ENCODE measurements at places on chromosomes 11 and 22.

DNA sequence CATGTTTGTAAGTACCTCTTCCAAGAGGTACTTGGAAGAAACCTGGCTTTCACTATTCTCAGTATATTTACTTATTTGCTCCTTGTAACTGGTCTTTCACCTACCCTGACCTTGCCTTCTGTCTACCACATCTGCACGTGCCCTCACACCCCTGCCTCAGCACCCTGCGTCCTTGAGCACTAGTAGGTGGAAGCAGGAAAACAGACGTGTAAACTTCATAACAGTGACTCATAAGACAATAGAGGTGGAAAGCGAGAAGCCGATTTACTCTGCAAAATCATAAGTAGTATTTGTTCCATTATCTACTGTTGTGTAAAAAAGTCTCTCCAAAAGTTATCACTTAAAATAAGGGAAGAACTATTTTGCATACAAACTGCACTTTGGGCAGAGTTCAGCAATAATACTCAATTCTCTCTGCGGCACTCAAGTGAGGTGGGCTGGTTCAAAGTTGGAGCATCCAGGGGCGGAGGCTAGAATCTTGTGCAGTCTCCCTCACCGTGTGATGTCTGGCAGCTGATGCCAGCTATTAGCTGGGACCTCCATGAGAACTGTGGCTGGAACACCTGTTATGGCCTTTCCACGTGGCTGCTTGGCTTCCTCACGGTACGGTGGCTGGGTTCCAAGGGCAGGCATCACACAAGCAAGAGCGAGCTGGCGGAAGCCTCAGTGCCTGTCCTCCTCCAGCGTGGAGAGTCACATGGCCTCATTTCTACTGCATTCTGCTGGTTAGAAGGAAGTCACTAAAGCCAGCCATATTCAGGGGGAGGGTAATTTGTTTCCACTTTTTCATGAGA lies 30.4 kb downstream of the PACS1 start:
- no peak for DNase-seq

GRCh38 chr11:28383456-28383855 lies 275.3 kb downstream of the METTL15 start:
- no peak for DNase-seq

DNA sequence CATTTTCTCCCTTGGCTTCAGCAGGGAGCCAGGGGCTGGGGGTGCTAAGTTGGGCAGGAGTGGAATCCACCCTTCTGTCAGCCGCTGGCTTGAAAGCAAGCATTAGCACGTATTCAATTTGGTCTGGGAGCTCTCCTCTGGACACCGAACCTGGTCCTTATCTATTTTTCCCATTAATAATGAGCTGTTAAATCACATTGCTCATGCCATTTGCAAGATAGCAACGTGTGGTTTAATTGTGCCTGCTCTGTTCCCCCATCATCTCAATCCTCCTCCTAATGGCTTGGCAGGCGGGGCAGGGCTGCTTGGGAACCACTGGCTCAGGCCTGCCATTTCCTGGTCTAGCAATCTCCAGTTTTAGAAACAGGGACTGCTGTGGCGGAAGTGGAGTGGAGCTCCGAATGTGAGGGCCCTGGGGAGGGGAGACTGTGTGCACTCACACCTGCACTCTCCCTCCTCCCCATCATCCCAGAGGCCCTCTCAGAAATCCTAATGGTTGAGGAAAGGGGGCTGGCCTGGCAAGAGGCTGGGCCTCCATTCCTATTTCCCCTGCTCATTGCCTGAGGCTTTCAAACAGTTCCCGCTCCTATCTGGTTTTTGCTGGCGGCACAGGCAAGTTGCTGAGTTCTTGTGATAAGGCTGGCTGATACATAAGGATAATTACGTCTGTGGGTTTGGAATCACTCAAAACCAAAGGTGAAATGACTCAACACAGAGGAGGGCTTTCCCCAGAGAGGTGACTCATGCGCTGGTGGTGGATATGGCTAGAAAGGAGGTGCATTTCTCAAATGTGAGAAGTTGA lies 201.2 kb upstream of the E2F8 start:
- no peak for DNase-seq

DNA sequence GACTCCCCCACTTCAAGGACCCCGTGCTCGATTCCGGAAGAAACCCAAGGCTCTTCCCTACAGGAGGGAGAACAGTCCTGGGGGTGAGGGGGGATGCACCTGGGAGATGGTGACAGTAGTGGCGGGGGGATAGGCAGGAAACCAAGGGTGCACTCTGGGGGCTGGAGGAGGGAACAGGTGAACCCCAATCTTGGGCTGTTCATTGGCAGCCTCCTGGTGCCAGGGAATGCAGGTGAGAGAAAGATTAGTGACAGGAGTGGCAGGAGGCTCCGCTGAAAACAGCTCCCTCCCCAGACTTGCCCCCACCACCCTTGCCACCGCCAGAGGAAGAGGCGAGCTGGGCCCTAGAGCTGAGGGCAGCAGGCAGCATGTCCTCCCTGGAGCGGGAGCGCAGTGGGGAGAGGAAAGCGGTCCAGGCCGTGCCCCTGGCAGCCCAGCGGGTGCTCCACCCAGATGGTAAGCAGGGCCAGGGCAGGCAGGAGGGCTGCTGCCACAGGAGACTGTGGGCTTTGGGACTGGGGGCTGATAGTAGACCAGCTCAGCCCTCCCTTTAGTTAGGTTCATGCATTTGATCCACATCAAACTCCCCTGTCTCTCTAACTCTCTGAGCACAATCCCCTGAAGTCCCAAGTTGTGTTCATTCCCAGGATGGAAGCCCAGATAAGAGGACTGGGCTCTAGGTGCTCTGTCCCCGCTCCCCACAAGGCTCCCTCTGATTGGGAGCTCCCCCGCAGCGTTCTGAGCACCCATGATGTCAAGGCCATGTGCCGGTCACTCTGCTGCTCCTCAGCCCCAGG lies 14.5 kb downstream of the ROBO3 start:
- no peak for DNase-seq

DNA sequence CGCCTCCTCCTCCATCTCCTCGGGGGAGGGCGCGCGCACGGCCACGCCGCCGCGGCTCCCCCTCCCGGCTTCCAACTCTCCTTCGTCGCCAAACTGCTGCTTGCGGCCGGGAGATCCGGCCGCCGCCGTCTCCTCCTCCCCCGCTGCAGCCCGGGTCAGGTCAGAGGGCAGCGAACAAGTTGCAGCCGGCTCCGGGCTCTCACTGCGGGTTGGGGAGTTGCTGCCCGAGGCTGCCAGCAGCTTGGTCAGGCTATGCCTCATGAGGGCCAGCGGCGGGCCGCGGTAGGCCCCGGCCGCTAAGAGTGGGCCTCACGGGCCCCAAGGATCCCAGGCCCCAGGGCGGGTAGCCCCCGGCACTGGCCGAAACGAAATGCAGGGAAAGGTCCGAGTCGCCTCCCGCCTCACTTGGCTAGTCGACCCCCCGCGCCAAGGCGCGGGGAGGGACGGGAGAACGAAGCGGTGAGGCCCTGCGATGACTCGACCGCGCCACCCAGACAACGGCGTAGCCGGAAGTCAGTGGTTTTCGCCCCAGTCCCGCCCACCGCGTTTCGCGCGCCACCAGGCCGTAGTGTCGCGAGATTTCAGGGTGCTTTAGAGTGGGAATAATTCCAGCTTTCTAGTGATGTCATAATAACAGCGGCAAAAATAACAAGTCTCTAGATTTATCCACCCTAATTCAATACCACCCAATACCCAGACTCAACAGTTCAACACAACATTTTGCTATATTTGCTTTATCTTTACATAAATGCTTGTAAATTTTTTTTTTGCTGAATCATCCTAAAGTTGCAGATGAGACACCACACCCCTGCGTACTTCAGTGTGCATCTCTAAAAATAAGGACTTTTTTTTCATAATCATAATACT lies at the start of gene CREBZF:
Gene CREBZF (minus strand): TSS at position 515 of the 867 bp plus-strand sequence. CDS start 254 bp downstream, at position 261.
- peak; percentile 94 for DNase-seq

- DNase-seq = no peak
Observed at GRCh38 chr11:73365352-73366264, 10.6 kb upstream of the RELT start.

- DNase-seq = no peak
Observed at GRCh38 chr11:17102462-17102861, 25.0 kb upstream of the RPS13 start.

GRCh38 chr11:117572129-117572528 lies 224.9 kb downstream of the DSCAML1 start:
- no peak for DNase-seq

DNA sequence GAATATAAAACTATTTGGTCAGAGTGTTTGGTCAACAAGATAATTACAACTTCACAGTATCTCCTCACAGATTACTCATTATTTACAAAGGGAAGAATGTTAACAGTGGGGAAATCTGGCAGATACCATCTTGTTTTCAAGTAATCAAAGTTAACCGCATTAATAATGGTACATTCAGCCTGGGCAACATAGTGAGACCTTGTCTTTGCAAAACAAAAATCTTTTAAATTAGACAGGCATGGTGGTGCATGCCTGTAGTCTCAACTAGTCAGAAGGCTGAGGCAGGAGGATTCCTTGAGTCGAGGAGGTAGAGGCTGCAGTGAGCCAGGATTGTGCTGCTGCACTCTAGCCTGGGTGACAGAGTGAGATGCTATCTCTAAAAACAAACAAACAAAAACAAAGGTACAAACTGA lies 78.5 kb downstream of the ACER3 start:
- DNase-seq = no peak

DNA sequence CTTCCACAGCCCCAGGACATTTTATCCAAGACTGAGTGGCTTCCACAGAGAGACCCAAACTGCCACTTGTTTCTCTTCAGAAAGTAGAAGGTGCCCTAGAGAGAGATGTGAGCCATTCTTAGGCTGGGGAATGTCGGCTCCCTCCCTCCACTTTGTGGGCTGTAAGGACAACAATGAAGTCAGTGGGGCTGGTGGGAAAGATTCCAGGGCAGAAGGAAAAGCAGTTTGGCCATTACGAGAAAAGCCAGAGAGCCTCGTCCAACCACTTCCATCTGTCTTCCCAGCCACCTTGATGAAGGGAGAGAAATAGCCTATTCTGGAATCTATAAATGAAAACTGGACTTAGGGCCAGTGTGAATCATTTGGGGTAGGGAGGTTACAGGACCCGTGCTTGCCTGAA lies 382.5 kb downstream of the NXPE2 start:
- DNase-seq = no peak

GRCh38 chr22:47657224-47657623 lies 894.8 kb downstream of the TBC1D22A start:
- no peak for DNase-seq

DNA sequence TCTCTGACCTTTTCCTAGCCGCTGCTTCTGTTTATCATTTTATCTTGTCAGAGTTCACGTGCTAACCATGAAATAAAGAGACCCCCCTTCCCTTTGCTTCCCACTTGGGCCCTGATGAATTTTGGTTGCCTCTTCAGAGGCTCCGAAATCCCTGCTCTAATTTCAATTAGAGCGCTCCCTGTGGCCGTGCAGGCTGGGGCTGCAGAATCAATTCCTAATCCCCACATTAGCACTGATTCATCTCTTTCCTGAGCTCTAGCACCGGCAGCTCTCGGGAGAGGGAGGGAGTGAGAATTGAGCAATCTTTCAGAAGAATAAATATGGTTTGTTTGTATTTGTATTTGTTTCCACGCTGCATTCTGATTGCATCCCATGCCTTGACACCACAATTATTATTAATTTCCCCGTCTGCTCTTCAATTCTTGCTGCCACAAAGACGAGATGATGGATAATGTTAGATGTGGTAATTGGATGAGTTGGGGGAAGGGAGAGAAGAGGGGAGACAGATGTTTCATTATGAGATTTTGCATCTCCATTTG lies 76.9 kb downstream of the NTM start:
- no peak for DNase-seq

GRCh38 chr11:1870721-1871466 lies 18.0 kb downstream of the LSP1 start:
- no peak for DNase-seq

DNA sequence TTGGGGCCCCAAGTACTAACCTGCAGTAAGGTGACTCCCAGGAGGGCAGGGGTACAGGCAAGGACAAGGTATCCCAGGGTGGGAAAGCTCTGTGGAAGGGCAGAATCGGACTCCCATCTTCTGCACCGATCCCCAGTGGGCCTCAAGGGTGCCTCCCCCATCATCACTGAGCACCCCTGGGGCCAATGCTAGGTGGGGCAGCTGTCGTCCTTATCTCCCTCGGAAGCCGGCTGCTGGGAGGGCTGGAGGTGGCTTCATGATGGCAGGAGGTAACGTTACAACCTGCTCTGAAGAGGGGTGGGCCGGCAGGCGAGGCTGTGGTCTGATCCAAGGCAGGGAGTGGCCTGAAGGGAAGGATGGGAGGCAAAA lies 87.6 kb upstream of the LINC01488 start:
- no peak for DNase-seq

DNA sequence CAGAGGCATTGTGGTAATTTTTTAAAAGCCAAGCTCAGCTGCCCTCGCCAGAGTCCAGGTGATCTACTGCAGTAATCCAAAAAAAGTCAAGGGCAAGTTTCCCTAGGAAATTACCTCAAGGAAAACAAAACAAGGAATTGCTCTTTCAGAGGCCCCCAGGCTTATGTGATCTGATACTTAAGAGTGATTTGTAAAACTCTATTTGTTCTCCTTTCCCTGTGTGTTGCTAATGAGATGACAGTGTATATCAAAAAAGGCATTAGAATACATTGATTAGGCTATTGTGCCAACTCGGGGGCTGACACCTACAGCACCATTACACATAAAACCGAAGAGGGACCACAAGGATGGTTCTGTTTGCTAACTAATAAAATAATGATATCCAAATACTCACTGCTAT lies 44.5 kb upstream of the CHRM4 start:
- DNase-seq = no peak

DNA sequence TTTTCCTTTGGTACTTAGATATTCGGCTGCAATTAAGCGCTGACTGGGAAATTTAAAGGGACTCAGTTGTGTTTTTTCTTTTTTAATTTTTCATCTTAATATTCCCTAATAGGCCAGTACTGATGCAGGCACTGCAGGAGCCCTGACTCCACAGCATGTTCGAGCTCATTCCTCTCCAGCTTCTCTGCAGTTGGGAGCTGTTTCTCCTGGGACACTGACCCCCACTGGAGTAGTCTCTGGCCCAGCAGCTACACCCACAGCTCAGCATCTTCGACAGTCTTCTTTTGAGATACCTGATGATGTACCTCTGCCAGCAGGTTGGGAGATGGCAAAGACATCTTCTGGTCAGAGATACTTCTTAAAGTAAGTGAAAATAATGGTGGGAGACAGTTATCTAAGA lies 3.8 kb downstream of the YAP1 start:
- no peak for DNase-seq

GRCh38 chr11:111366560-111367410 lies 12.3 kb downstream of the POU2AF1 start:
- DNase-seq = no peak

- no peak for DNase-seq
Observed at GRCh38 chr11:72739240-72740059, 12.8 kb downstream of the ARAP1 start.

GRCh38 chr22:35140879-35141745 lies 75.2 kb downstream of the ISX start:
- DNase-seq = no peak

- DNase-seq = no peak
Observed at GRCh38 chr22:31960767-31961166, 16.4 kb downstream of the YWHAH start.
